CD8-positive, alpha-beta memory T cell (primary cell): ENCODE measurements at places on chromosomes 7 and 10.

DNA sequence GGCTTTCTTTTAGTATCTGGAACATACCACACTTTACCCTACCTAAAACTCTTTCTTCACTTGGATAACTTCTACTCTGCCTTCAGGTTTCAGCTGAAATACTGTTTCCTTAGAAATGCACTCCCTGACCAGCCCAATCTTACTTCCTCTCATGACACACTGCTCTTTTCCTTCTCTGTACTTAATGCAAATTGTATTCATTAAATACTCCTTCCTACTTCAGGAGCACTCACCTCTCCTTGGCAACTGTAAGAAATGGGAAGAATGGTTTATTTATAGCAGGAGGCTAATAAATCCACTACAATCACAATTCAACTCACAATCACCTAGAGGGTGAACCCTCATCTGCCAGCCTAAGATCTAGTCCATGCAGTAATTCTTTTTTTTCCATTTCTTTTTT lies 15.2 kb downstream of the ZCWPW1 start:
- DNase-seq: no peak

DNA sequence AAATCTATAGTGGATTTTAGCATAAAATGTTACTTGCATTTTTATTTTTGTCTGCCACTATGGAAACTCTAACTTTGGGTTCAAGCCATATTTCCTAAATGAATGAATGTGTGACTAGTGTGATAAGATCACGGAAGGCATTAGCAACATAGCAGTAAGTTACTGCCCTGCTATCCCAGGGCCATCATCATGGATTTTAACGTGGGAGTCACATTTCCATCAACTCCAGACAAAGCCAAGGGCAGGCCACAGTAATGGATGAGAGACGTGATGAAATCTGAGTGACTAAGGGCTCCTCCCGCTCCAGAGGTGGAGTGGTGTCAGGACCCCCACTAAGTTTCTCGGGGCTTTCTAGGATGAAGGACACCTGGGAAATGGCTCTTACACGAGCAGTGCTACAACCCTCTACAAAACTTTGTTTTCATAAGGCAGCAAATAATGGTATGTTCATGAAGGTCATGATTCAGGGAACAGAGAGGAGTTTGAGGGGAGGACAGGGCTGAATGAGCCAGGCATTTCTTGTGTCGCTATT lies 34.3 kb downstream of the C10orf120 start:
- DNase-seq: no peak

GRCh38 chr7:159125104-159125954 lies 19.3 kb downstream of the VIPR2 start:
- no peak for DNase-seq

- DNase-seq: peak; percentile 2
Observed at GRCh38 chr10:17644485-17644943, 563 bp downstream of the STAM start.

DNA sequence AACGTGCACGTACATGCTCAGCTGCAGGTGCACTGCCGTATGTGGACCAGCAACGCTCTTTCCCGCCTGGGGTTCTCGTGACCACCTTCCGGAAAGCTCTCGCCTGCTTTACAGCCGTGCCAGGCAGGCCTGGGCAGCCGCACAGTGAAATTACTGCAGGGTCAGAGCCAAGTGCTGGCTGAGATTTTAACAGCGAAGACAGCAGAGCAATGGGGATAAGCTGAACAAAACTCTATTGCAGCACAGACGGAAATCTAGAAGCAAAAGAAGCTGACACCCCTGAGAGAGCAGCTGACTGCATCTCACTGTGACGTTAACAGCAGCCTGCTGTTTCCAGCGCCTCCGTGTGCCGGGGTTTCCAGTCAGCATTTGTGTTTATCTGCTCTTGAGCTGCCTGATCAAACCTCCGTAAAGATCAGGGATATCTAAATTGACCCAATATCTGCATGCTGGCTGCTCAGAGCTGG lies 179.0 kb downstream of the DIP2C start:
- no peak for DNase-seq

DNA sequence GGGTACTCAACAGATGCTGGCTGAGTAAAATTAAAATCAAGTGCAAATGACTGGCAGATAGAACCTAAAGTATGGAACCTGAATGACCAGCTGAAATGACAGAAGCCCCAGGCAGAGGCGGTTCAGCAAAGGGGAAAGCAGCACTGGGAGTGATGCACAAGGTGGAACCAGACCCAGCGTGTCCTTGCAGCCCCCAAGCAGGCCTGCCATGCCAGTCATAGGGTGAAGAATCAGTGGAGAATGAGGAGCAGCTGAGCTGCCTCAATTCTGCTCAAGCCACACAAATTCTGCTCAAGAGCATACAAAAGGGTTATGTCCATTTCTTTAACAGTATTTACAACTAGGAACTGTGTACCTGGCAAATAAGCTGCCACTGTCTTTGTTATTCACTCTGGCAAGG lies 8.7 kb downstream of the ACTR1A start:
- DNase-seq: no peak

GRCh38 chr10:119238577-119238976 lies 31.2 kb downstream of the GRK5 start:
- no peak for DNase-seq

- DNase-seq: no peak
Observed at GRCh38 chr7:82530361-82530760, 86.8 kb upstream of the CACNA2D1 start.

- no peak for DNase-seq
Observed at GRCh38 chr10:130656582-130657133, 520.5 kb downstream of the GLRX3 start.

DNA sequence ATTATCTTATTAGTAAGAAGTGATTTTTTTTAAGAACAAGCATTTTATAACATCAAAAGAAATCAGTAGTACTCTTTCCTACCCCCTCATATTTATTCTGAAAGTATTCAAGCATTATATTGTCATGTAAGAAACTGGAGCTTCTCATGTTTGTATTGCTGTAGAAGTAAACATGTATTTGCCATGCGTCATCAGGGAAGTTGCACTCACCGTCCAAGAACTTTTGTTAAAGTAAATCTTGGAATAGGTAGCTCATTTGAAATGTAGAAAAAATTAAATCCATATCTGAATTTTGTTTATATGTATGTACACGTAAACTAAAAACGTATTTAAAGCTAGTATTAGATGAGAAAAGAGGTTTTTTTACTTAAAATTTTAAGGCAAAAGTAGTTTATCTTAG lies 96.8 kb downstream of the PTEN start:
- DNase-seq: no peak

GRCh38 chr10:94223702-94224370 lies 138.9 kb downstream of the NOC3L start:
- DNase-seq: no peak

DNA sequence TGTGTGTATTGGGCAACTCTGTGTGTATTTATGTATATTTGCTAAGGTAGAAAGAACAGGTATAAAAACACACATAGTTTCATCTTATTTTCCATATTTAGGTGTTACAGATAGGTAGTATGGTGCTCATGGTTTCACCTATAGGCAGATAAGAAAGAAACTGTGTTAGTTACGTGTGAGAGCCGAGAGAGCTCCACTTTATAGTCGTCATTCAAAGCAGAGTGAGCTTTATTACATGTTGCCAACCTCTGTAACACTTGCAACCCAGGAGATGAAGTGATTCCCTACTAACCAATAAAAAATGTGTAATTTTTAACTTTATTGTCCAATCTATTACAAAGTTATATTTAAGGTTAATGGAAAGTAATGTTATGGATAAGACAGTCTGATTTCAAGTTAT lies 121.3 kb downstream of the AGMO start:
- DNase-seq: no peak

- no peak for DNase-seq
Observed at GRCh38 chr10:95435548-95436279, 125.5 kb downstream of the SORBS1 start.

DNA sequence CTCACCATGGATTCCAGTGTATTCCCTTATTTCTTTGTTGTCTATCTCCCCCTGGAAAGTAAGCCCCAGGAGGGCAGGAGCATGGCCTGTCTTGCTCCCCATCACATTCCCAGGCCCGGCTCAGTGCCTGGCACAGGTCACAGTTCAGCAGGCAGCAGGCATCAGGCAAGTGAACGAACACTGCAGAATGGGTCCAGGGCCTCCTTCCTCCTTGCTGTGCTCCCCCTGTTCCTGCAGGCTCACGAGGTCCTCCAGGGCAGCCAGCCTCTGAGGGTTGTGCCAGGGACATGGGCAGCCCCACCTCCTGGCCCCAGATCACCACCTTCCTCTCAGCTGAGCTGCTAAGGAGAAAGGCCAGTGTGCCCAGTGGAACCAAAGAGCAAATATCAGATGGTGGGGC lies 41.8 kb downstream of the PDLIM1 start:
- DNase-seq: no peak

- no peak for DNase-seq
Observed at GRCh38 chr7:137848095-137848494, 1.3 kb upstream of the DGKI start.

DNA sequence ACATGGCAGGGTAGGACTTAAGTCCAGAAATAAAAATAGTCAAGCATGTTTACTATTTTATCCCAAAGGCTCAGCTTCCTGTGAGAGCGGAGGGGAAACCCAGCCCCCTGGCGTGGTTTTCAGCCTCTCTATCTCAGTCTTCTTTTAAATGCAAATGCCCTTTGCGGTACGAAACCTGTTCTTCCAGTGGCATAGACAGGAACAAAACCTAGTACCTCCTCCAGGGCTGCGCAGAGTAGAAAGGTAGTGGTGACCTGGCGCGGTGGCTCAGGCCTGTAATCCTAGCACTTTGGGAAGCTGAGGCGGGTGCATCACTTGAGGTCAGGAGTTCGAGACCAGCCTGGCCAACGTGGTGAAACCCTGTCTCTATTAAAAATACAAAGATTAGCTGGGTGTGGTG lies 181.3 kb upstream of the FOXK1 start:
- no peak for DNase-seq

DNA sequence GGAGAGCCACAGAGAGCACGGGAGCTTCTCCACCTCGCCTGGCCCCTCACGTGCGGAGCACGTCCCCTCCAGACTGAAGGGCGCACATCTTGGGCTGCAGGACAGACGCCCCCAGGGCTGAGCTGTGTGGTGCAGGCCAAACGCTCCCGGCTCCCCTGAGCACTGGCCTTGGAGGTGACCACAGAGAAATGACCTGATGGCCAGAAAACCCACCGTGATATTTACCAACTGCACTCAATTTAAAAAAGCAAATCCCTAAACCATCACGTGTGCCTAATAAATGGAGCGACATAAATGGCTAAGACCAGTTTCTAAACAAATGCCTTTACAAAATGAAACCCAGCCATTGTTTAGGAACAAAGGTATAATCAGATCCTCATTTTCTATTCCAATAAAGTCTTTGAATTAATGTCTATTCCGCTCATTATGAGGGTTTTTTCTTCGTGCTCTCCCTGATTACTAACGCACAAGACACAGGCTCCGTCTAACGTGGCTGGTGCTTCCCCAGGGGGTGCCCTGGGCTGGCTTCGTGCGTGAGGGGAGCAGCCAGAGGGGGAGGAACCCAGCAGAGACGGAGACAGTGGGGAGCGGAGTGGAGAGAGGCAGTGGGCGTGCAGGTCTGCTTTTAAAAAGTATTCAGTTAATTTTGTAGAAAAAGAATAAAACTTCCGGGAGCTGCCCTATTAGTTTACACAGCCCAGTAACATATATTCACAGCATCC lies 190.3 kb downstream of the DNAJB6 start:
- no peak for DNase-seq

DNA sequence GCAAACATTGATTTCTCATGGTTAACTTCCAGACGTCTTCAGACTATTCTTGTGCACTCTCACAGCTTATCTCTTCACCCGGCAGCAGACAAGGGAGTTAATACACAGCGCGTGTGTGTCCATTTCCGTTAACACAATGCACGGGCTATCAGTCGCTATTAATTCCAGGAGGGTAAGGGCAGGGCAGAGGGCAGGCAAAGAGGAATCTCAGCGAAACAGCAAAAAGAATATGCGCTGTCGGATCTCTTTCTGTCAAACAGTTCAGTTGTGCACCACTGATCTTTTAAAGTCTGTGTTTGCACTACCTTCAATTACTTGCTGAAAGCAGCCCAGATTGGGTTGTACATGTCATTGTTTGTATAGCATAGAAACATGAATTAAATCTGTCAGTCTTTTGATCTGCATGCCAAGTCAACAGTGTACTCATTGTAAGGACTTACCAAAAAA lies 41.1 kb upstream of the CABCOCO1 start:
- DNase-seq: no peak

DNA sequence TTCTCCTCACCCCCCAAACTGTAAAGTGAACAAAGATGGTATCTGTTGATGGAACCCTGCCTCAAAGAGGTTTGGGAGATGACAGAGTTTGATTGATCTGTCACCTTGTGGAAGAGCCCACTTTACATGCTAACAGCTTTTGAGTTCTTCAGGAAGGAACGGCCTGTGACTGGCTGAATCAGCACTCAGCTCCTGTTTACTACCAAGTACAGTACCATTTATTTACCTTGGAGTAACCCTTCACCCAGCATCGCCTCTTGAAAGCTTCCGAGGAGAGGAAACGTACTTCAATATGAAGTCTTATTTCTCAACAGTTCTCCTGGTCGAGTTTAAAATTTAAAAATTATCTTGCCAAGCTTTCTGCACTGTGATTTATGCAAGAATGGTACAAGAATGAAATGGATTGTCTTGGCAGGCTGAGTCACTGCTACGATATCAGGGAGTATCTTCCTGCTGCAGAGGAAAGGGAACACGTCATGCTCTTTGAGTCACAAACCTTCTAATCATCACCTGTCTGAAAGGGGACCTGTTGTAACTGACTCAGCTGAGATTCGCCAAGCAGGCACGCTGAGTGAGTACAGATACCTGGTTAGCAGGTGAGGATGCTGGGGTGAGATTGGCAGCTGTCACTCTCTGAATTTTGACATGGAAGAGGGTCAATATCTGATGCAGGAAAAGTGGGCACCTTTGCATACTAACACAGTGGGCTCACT lies 30.1 kb downstream of the KLF6 start:
- DNase-seq: no peak

DNA sequence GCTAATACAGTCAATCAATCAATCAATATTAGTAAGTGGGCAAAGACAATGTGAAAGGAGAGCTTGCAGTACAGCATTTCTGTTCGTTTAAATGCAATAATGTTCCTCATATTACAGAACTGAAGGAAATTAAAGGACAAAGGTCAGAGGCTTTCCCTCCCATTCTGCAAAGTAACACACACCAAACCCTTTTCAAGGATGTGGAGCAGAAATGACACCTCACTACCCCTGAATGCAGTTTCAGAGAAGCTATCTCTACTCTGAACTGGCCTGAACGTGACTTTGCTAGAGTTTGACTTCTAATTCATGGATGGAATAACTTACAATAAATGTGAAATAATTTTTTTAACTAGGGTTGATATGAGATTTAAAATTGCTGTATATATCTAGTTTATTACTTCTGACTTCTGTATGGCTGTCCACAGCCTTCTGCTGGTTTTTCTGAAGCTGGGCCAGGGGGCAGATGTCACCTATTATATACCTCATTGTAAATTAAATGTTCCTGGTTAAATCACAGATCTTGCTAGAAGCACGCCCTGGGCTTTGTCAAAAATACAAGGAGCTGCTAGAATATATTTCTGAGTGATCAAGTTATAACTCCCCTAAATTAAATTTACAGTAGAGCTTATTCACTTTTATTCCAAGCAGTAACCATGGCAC lies 156.9 kb upstream of the C7orf33 start:
- no peak for DNase-seq

- DNase-seq: no peak
Observed at GRCh38 chr10:98458809-98459784, 12.4 kb upstream of the HPS1 start.
